ENCODE measurements at places on chromosomes 3 and 15.

DNA sequence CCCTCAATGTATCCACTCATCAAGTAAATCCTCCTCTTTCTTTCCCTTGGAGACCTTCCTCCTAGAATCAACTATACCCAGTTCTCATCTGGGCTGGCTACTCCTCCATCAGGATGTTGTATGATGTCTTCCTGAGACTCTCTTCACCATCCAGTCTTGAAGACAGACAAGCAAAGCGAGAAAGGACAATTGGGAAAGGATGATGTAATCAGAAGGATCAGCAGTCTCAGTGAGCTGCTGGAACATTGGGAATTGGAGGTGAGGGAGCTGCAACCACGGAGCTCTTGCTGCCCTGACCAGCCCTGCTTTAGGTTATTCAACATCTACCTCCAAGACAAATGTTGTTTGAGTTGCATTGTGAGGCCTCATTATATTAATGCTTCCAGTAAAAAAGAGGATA lies 48.0 kb upstream of the UBP1 start:
- DNase-seq = no peak

DNA sequence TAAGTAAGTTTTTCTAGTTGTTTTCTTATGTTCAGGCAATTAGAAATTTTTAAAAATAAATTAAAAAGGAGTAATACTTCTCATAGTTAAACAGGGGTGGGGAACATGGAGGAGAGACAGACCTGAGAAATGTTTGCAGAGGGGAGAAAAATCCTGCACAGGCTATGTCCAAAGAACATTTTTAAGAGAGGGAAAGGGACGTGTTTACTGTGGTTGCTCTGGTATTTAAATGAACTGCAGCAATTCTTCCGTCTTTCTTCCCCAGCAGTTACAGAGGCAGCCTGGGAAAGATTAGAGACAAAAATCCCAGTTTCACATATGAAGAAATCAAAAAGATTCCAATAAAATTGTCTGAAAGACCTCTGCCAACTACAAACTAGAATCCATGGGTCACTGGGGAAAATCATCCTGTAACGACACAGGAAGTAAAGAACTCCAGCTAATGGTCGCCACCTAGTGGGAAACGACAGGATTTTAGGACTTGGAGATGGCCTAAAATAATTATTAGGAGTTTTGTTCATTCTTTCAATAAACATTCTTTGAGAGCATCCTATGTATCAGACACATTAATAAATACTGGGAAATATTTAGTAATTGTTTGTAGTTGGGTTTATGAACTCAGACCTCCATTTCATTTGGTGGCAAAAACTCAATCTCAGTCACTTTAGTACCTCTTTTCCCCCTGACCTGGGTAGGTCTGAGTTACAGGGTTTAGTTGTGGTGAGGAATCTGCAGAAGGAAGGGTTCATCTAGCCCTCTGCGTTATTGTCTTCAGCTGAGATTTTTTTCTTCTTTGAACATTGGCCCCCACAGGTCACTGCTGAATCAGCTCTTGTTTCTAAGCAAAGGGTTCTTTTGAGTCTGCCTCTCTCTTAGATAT lies 69.9 kb upstream of the GOLIM4 start:
- DNase-seq = no peak

GRCh38 chr3:13451301-13451673 lies 28.8 kb upstream of the HDAC11 start:
- DNase-seq = peak; percentile 29

DNA sequence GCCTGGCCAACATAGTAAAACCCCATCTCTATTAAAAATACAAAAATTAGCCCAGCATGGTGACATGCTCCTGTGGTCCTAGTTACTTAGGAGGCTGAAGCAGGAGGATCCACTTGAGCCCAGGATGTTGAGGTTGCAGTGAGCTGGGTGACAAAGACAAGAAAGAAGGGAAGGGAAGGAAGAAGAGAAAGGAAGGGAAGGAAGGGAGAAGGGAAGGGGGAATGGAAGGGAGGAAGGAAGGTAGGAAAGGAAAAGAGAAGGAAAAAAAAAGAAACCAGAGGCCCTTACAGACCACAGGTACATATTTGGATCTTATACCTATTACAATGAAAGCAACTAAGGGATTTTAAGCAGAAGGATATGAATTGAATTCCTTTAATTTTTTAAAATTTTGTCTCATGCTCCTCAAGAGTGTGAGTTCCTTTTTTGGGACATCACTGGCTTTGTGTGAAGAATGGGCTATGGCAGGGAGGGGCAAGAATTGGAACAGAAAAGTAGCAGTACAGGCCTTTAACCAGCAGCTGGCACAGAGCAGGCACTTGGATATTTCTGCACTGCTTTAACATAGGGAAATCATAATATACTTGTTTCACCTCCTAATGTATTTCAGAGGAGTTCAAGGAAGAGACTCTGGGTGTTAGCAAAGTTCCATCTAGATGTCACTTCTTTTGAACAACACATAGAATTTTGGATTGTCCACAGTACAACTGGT lies 7.9 kb downstream of the RAB27A start:
- DNase-seq = no peak

DNA sequence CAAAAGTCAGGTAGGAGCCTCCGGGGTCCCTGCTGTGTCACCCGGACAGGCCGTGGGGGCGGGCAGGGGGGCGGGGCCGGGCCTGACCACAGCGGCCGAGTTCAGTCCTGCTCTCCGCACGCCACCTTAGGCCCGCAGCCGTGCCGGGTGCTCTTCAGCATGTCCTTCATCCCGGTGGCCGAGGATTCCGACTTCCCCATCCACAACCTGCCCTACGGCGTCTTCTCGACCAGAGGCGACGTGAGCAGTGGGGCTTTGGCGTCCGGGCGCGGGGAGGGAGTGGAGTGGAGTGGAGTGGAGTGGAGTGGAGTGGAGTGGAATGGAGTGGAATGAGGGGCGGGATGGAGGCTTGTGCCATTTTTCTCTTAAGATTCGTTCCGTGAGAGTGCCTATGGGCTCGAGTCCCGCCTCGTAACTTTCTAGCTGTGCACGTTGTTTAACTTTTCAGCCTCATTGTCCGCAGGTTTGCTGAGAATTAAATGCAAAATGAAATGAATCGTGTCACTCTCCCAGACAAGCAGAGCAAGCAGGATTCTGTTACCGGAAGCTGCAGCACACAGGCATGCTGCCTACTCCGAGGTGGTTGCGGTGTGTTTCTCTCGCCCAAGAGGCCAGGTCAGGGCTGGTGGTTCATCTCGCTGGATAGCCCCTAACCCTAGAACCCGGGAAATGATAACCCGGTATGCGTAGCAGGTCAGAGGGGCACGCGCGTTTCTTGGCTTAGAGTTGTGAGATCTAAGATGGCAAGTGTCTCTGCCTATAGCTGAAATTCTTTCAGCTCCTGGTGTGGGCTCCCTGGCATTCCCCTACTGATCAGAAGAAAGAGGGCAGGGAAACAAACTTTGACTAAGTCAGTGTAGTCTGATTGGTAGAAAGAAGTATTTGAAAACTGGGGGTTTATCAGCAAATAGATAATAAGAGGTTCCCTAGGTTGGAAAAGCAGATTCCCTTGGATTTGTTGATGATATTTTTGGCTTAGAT lies at the start of gene FAH:
FAH (plus strand) TSS at position 104 of the 981 bp plus-strand sequence; CDS start at position 160, 56 bp downstream.
- DNase-seq = peak; percentile 31

GRCh38 chr3:72322264-72322976 lies 525.8 kb downstream of the SHQ1 start:
- DNase-seq = no peak

DNA sequence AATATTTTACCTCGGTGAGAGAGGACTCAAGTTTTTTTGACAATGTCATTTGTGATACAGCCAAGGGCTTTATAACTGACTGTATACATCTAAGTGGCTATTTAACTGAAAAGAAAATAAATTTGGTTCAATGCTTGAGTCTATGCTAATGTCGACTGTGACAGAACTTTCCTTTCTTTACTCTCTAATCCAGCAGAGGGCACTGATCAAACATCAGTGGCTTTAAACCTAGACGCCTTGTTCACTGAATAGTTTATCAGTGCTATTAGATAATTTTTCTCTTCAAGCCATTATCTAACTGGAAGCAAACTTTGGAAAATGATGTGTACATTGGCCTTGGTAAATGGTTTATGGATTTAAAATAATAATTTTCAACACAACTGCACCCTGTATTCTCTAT lies 285.1 kb downstream of the CHL1 start:
- DNase-seq = no peak

DNA sequence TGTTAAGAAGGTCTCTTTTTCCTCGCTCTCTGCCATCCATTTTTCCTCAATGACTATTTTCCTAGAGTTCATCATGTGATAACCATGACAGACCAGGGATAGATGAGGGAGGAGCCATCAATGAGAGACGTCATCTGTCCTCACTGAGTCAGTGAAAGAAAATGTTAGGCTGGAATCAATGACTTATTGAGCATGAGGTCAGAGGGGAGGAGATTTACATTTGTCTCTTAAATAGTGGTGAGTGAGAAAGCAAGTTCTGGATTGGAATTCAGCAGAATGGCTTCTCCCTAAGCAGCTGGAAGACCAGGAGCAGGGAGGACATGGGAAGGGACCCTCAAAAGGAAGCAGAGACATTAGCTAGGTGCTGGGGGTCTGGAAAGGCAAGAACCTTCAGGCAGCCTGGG lies 28.2 kb upstream of the USP3 start:
- DNase-seq = no peak

GRCh38 chr3:30623351-30623750 lies 16.9 kb downstream of the TGFBR2 start:
- DNase-seq = no peak

DNA sequence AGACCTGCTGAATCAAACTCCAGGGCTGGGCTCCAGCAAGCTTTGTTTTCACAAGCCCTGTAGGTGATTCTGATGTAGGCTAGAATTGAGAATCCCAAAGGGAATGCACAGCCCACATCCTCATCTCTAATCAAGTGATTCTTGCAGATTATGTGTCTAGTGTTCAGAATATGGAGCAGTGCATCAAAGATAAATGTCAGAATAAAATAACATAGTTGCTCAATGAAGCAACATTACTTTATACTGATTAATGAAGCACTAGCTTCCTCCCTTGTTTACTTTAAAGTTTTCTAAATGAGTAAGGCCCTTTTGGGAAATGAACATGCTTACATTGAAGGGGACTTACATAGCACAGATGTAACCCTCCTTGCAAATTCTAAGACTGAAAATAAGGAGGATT lies 39.2 kb downstream of the NUP210 start:
- DNase-seq = no peak

DNA sequence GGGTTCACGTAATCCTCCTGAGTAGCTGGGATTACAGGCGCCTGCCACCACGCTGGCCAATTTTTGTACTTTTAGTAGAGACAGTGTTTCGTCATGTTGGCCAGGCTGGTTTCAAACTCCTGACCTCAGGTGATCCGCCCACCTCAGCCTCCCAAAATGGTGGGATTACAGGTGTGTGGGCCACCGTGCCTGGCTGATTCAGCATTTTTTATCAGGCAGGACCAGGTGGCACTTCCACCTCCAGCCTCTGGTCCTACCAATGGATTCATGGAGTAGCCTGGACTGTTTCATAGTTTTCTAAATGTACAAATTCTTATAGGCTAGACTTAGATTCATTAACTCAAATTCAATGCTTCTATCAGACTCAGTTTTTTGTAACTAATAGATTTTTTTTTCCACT lies 9.4 kb downstream of the VHL start:
- no peak for DNase-seq

Data from activated naive CD4-positive, alpha-beta T cell treated with anti-CD3 and anti-CD28 coated beads, Interleukin-2, amount 50 U/mL, for 16 hours (primary cell).